Thyroid gland (tissue), 4 donors: ENCODE measurements at places on chromosomes 3 and 15. TPM values are rescaled to one million over a fixed set of nuclear protein-coding genes. Genes with fewer than 3 reads are reported as not detected.

- DNase-seq: no peak
- H3K27me3 ChIP-seq: no peaks in the 10 kb centered on the region
- H3K4me3 ChIP-seq: peak overlapping the region; percentile 24
- peak overlapping the region; percentile 98 for H3K27ac ChIP-seq
- H3K36me3 ChIP-seq: no peaks in the 10 kb centered on the region
Observed at GRCh38 chr15:92901072-92901761, 1.1 kb downstream of the CHD2 start.

- H3K27ac ChIP-seq: no peak overlapping the region
- H3K4me1 ChIP-seq: no peaks in the 10 kb centered on the region
- no peaks in the 10 kb centered on the region for H3K27me3 ChIP-seq
- DNase-seq: no peak
Observed at GRCh38 chr15:77646104-77646694, 13.5 kb upstream of the LINGO1 start.

DNA sequence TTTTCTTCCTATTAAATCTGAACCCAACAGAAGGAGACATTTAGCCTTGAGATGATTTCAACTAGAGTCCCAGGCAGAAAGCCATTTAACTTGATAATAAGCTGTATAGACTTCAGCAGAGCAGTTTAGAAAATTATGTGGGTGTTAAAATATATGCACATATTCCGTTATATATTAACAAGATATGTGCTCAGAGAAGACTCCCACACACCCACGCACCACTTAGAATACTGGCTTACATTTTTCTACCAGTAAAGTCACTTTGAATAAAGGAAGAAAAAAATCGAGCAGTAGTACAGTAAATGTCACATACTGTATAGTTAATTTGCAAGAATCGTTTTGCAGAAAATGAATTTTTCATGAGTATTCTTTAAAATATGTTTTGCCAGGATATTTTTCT, 599.3 kb downstream of the FGF12 start:
- H3K27me3 ChIP-seq: no peaks in the 10 kb centered on the region
- no peaks in the 10 kb centered on the region for H3K36me3 ChIP-seq
- no peak overlapping the region for H3K27ac ChIP-seq
- no peak for DNase-seq

DNA sequence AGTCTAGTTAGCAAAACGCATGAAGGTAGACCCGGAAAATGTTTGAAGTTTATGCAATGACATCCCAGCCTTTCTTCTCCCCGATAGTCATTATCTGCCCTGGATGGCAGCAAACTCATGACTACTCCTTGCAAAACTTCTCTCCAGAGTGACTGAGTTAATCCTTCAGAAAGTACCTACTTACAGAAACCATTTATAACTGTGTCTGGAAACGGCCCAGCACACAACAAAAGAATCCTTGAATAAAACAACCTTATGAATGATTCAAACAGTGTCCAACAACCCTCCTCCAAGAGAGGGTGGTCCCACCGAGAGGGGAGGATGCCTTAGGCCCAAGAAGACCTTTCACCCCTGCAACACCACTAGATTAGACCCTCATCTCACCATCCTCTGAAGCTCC, 14.2 kb downstream of the ST8SIA2 start:
- H3K27ac ChIP-seq: no peak overlapping the region
- no peaks in the 10 kb centered on the region for H3K4me1 ChIP-seq
- no peaks in the 10 kb centered on the region for H3K27me3 ChIP-seq
- H3K36me3 ChIP-seq: no peaks in the 10 kb centered on the region

Gene CAMP
- 6.5 TPM for total RNA-seq

Gene CHDH
- 14.7 TPM for total RNA-seq

Gene CPLX3
- total RNA-seq: not detected

Gene CACNA1D
- 17.7 TPM for total RNA-seq
